ENCODE measurements at places on chromosomes 5 and 9.

DNA sequence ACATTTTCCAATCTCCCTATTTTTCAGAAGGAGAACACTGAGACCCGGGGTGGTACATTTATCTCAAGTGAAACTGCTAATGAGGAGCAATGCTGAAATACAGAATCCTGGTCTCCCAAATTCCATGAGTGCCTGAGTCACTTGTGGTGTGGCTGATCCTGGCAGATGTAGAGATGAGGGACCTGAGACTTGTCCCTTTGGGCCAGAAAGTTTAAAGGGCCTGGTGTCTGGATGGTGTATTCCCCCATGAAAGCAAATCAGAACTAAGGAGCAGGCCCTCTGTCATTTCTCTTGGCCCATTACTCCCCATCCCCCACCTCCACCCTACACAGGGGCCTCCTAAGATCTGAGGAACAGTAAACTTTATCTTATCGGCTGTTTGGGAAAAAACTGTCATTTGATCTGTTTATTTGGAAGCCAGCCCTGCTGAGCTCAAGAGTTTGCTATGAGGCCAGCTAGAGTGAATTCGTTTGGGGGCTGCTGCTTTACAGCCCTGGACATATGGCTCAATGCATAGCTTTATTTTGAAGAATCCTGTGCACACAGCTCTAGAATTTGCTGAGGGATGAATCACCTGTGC lies 140.3 kb downstream of the LHFPL2 start:
- peak; percentile 73 for DNase-seq

GRCh38 chr5:54438620-54439389 lies 16.7 kb upstream of the HSPB3 start:
- no peak for DNase-seq

DNA sequence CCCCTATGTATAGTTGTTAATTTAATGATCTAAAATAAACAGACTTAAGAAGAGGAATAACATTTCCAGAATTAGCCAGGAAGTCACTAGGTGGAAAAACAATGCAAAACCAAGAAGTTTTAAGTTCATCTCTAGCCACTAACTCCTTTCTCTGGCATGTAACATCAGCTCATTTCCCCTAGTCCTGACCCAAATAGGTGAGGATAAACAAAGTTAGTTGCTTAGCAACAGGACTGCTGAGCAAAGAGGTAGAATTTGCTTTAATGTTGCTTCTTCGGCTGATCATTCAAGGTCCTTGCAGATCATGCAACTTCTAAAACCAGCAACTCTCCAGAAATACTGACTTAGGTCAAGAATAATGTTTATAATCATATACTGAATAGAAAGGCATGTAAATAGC lies 675.8 kb downstream of the CETN3 start:
- DNase-seq: no peak

DNA sequence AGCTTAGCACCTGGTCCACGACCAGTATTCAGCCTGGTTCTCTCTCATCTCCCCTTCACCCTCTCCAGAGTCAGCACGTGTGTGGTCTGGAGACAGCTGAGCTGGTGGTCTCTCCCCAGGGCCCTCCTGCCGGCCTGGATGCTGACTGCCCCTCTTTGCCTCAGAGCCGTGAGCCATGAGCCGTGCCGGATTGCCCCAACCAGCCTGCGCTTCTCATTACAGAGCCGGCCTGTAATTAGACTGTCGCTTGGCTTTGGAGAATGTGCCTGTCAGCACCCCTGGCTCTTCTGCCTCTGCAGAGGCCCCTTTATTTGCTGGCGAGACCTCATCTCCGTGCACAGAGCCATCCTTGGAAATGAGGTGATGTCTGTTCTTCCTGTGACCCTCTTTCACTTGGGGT lies 118.7 kb upstream of the BOD1 start:
- DNase-seq: no peak

DNA sequence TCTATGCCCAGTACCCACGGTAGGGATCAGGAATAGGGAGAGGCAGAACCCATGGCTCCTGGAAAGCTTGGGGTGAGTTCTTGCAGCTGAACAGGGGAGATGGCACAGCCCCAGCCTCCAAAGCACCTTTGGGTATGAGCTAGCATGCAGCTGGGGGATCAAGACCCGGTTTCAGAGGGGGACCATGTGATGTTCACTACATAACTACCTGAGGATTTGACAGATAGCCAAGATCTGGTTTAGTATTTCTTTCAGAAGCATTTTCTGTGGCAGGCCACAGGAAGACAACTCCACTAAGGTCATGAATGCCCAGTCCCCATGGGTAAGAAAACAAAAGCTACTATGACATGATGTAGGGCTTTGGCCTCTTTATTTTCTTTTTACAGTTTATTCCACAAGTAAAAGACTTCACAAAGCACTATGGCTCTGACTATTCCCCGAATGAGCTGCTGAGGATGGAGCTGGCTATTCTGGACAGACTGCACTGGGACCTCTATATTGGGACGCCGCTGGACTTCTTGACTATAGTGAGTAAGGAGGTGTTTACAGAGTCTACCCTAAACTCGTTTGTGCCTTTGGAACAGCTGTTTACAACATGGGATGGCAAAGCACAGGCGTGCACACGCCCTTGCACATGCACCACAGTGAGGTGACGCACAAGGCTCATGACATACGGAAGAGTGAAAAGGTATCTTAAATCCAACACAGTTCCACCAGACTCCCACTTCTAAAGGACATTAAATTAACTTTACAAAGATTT lies 3.4 kb downstream of the CCNI2 start:
- no peak for DNase-seq

DNA sequence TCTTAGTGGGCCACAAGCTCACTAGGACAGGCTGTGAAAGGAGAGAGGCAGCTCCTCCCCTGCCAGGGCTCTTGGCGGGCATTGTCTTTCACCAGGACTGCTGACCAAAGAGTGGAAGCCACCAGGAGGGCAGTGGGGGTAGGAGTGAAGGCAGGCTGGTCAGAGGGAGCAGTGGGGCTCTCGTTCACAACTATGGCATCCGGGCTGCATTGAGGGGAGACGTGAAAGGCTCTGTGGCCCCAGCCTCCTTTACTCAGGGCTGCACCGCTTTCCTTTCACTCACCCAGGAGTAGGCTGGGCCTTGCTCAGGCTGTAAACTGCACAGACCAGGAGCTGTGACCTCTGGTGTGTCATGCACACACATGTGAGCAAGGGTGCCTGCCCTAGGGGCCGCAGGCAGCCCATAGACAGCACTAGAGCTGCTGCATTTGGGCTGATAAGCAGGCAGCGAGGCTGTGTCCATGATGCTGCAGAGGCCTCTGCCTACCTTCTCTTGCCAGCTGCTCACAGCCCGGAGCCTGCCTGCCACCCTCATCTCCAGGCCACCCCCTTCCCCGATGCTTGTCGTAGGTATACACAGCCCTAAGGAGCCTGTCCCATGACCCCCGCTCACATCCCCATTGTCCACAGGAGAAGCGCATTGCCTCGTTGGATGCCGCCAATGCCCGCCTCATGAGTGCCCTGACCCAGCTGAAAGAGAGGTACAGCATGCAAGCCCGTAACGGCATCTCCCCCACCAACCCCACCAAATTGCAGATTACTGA lies 130.4 kb downstream of the DAB2IP start:
- DNase-seq: no peak

GRCh38 chr9:125551781-125552180 lies 155.2 kb downstream of the MAPKAP1 start:
- DNase-seq: no peak

DNA sequence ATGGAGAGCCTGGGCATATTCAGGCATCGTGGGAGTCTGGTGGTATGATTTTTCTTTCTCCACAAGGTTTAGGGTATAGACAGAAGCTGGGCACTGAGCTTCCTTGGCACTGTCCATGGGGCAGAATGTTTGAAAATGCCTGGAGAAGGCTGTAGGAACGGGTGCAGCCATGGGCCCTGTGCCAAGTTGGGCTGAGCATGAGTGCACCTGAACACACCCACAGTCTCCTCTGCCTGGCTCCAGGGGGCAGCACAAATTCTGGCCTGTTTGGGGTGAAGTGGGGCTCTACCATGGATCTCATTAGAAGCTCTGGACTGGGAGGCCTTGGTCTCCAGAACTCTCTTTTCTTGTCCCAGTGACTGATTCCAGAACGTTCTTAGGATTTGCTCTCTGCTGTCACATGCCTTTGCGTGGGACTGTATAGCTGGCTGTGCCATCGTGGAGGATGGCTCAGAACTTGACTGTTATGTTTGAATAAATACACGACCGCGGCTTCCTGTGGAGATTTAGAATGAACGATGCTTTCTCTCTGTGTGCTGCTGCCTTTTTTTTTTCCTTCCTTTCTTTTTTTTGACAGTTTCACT lies 229.8 kb downstream of the FANCC start:
- DNase-seq: peak; percentile 68

DNA sequence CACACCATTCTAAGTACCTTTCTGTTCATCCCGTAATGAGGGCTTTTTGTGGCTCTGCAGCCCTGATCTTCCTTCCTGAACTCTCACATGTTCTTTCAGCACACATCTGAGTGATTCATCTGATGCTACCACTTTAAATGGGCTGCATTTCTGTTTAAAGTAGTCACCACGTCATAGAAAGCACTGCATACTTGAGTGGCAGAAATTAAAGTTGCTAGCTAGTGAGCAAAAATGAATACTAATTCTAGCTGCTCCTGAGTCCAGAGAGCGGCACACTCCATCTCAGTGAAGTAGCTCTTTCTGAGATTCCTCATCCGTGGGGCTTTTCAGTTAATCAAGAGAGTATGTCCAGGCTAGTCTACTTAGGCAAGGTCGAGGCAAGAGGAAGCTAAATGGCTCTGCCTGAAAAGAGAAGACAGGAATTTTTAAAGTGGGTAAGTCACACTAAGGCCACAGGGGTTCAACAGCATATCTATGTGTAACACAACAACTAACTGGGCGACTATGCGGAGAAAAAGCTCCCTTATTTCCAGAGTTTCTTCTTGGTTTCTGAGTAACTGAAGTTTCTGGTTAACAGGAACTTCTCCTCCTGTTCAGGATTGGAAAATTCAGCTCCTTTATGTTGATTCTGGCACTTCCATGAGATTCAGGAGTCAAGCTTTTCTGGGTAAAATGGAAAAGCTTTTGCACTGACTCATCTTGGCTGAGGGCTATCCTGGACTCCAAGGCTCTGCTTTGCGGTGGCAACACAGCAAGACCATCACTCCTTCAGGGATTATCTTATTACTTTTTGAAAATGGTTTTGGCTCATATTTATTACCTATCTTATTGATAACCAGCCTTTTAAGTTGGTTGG lies 109.5 kb downstream of the TAF11L14 start:
- DNase-seq: peak; percentile 15

DNA sequence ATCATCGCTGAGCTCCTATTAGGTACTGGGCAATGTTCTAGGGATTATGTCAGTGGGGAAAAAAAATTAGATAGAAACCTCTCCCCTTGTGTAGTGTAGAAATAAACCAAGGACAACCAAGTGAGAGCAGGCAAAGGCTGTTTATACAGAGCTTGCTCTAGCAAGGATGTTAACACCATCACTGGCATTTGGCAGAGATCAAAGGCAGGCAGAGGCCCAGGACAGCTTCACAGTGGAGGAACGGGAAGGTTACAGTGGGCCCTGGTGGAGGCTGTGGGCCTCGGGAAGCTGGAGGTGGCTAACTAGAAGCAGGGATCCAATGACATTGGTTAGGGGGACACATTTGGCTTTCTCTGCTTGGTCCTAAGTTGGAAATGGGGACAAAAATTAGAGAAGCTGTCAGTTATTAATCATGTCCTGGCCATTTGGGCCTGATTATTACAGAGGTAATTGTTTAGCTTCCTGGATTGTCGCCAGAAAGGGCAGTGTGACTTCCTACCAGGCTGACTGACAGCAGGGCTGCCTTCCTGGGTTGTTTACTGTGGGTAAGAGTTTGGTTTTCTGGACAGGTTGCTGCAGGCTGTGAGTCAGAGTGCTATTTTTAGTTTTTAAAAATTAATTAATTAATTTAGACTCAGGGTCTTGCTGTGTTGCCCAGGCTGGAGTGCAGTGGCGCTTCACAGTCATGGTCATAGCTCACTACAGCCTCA lies 259.3 kb downstream of the ROR2 start:
- peak; percentile 57 for DNase-seq

DNA sequence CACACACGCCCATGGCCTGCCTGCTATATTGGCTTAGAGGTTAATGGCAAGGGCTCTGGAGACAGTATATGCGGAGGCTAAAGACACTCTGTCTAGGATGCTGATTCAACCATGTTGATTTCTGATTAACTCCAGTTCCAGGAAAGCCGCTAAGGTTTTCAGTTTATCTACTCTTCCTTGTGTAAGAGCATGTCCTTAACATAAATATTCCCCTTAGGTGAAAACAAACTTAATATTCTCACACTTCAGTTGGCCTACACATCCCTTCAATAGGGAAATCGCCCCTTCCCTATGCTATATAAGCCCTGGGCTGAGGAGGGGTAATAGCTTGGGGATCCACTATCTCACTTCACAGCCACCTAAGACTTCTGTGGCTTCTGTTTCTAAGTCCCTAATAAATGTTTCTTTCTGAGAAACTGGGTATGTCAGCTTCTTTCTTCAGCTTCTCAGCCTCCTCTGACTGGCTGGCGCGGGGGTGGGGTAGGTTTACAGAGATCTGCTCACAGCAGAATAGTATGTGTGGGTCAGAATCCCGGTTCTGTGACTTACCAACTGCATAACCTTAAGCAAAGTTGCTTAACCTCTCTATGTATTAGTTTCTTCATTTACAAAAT lies 4.3 kb upstream of the GPX3 start:
- DNase-seq: no peak

DNA sequence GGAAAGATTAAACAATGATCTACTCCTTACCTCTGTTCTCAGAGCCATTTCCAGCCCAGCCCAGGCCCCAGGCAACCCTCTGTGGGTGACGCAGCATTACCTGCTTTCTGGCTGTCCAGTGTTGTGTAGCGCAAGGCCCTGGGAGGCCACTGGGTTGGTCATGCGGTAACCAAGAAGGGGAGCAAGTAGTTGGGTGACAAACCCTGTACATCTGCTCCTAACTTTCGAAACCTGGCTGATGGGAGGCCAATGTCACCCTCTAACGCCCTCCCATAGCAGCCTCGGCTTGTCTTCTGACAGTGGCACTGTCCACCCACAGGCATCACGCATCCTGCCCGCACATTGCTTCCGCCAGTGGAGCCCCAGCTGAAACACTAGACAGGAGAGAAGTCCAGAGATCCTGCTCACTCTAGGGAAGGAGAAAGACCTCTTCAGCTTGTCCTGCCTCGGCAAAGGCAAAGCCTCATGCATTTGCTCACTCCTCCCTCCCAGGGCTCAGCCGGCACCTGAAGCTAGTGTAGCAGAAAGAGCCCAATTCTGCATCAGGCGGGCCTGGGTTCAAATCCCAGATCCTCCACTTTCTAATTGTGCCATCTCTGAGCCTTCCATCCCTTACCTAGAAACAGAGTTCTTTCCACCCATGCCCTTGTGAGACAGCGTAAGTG lies 94.6 kb downstream of the ADAMTS2 start:
- no peak for DNase-seq

GRCh38 chr5:59724482-59725391 lies 168.8 kb downstream of the PDE4D start:
- DNase-seq: peak; percentile 68

GRCh38 chr9:110427497-110428104 lies 89.9 kb upstream of the TXNDC8 start:
- peak; percentile 58 for DNase-seq

- no peak for DNase-seq
These were observed 118.1 kb downstream of the SLIT3 start for GRCh38 chr5:169182797-169183196.

- DNase-seq: no peak
These were observed 24.0 kb upstream of the CAMSAP1 start for GRCh38 chr9:135931349-135931820.

- DNase-seq: no peak
These were observed 338.6 kb upstream of the TNC start for GRCh38 chr9:115456515-115456914.

Measured in M059J (cell line).